Right renal pelvis (tissue), 4 donors: ENCODE measurements at places on chromosomes 3 and 15.

- DNase-seq = no peak
Measured at GRCh38 chr15:70141376-70142071, 43.8 kb upstream of the TLE3 start.

- DNase-seq = no peak
Measured at GRCh38 chr3:5053021-5053831, 68.9 kb upstream of the ARL8B start.

DNA sequence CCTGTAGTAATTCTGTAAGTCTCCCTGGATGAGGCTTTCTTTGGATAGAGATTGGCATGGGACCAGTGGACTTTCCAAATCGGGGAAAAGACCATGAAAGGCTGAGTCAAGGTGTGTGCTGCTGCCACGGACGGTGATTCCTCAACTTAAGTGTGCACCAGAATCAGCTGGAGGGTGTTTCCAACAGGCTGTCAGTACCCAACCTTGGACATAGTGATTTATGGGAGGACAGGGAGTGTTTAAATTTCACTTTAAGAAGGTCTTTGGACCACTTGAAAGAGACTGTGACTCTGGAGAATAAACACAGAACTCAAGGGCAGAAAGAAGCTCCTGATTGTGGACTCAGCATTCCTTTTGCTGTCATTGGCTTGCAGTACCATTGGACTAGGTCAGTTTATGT lies 20.4 kb upstream of the CHST2 start:
- no peak for DNase-seq

DNA sequence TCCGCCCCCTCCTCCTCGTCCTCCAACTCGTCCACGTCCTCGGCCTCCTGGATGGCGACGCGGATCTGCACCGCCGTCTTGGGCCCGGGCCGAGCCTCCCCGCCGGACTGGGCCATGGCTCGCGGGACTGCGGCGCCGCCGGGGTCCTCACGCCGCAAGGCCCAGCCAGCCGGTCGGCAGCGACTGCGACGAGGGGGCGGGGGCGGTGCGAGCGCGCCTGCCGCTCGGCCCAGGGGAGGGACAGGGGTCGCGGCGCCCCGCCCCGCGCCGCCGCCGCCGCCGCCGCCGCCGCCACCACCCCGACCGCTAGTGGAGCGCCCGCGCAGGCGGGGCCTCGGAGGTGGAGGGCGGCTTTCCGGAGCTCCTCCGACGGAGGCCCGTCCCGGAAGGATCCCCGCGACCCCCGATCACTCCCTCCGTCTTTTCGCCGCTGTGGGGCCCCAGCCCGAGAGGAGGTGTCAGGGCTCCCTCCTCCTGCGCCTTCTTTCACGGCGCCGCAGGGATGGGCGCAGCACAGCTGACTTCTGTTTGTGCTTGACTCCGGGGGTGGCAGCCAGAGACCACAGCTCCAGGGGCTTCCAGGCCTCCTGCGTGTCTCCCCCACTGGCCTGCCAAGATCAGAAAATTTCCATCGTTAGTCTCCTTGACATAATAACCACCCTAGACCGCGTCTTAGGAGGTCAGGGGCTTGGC lies at the start of gene LARP6:
Gene LARP6 (minus strand): TSS at position 185 of the 693 bp plus-strand sequence. CDS start 69 bp downstream, at position 116.
- DNase-seq = peak; percentile 43

- DNase-seq = no peak
Measured at GRCh38 chr3:112980080-112980479, 5.2 kb upstream of the CD200R1 start.

- no peak for DNase-seq
Measured at GRCh38 chr15:91077029-91077428, 23.0 kb upstream of the SV2B start.

GRCh38 chr3:126969586-126969985 lies 13.3 kb upstream of the PLXNA1 start:
- DNase-seq = no peak

DNA sequence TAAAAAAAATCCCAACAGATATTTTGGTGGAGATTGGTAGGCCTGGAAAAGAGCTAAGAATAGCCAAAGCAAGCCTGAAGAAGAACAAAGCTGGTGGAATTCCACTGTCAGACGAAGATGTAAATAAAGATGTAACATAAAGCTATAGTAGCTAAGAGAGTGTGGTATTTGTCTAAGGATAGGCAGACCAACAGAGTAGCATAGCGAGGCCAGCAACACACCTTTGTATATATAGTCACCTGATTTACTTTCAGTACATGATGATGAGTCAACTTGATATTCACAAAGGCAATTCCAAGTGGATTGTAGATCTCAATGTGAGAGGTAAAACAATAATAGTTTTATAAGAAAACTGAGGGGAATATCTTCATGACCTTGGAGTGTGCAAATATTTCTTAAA lies 53.6 kb upstream of the SYN2 start:
- DNase-seq = no peak

DNA sequence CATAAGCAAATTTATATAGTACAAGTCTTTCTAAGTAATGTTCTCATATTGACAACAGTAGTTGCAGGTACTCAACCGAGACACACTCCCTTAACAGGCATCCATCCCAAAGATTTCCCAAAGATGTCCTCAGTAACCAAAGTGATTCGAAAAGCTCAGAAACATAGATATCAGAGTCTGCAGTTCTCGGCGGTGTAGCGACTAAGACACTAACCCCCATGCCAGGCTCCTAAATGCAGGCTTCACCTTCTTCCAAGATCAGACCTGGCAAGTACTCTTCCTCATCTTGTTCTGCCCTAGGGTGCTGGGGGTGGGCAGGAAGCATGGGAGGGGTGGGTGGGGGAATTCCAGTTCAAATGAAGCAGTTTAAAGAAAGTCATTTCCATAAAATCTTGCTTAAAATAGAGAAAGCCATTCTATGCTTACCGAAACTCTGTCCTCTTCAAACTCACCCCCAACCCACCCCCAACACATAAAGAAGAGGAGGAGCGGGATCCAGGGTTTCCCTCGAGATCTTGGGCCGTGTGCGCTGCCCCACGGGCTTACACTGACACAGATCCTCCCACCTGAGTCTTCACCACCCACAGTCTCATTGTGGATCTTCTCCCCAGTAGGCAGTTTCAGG lies 59.0 kb upstream of the BCL6 start:
- DNase-seq = no peak

DNA sequence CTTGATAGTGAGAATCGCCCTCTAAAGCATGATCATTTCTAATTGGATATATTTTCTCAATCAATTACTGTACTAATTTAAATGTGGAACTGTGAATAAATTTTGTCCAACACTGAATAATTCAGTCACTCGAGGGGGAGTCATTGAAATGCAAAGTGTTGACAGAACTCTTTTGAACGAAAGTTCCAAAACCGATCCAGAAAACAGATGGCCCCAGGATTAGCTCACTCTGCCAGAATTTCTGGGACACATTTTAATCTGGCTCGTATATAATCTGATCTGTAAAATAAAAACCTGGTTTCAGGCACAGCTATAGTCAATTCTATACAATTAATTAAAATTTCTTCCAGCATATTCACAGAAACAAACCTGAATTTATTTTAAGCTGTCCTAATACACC lies 580.4 kb downstream of the ROBO1 start:
- no peak for DNase-seq

GRCh38 chr15:66673410-66674322 lies 28.4 kb upstream of the SMAD6 start:
- no peak for DNase-seq

GRCh38 chr3:48599077-48599501 lies 4.0 kb upstream of the COL7A1 start:
- DNase-seq = no peak

DNA sequence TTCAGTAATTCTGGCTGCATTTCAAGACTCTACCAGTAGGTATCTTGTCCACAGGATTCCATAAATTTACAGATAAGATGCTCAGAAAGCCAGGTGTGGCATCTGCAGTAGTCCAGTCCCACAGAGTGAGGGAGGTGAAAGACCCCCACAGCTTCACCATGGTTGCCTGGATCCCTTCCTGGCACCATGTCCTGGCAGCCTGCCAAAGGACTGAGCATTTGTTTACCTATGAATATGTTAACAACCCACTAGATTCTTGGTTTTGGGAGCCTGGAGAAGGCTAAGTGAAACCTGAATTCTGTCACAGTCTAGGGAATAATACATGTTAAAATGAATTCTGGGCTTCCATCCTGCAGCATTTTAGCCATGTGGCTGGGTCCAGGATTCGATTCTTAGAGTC lies 14.9 kb downstream of the CHST2 start:
- no peak for DNase-seq

DNA sequence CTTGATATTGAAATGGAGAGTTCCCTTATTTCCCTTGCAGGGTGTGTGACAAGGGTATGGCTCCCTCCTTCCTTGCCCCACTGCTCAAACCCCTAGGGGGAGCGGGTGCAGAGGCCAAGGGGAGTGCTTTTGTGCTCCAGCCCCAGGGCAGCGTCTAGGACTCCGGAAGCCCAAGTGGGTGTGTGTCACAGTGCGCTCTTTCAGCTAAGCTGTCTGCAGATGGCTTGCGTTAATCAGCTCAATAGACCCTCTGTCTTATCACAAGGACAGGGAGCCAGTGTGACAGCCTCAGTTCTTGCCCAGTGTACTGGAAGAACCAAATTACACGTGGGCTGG lies 523.6 kb upstream of the LMCD1 start:
- DNase-seq = no peak

DNA sequence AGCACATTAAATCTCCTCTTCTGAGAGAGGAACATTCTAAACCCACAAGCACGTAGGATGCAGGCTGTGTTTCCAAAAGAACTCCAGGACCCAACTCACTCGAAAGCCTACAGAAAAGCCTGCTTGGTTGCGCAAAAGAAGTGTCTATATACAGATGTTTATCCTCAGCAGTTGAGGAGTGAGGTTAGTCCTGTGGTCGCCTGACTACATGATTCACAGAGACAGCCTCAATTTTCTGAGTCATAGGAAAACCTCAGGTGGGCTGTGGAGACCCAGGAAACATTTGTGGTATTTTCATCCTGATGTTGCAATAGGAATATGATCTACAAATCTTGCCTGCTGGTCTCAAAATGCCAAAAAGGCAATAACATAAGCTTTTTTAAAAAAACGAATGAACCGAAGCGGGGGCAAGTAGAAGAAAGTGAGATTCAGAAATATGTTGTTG lies 183.8 kb upstream of the THRB start:
- no peak for DNase-seq
